Right lobe of liver (tissue), 6 donors: ENCODE measurements at places on chromosomes 6 and 20. TPM values are rescaled to one million over a fixed set of nuclear protein-coding genes. Genes with fewer than 3 reads are reported as not detected.

AMD1 gene
- total RNA-seq: 20.6 TPM

CYP24A1 gene
- total RNA-seq: not detected

RHAG gene
- total RNA-seq: 0.18 TPM

OXT gene
- total RNA-seq: 6.3 TPM
